Activated B cell treated with CpG ODN at 0.5 μM for 24 hours (primary cell): ENCODE measurements at places on chromosomes 16 and 17.

DNA sequence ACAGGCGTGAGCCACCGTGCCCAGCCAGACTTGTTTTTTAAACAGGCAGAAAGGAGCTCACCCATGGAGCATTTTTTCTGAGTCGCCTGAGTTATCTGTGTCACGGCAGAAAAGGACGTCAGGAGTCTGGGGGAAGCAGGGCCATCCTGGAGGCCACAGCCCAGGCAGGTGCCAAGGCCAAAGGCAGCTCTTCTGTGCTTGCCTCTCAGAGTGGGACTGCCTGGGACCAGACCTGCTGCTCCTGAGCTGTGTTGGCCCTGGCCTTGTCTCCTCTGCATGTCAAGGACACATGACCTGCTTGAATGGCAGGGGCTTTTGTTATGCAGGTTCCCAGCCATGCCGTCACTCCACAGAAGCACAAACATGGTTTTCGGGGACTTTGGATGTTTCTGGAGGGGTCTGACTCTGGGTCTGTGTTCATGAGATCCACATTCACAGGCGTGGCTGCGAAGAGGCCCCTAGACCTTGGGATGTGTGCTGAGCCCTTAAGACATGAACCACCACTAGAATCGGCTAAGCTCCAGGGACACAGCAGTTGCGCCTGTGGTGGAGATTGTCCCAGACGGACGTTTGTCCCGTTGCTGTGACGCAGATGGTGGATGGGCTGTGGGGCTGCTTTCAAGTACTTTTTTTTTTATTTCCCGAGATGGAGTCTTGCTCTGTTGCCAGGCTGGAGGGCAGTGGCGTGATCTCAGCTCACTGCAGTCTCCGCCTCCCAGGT is 33.8 kb downstream of the FOXK2 start:
- no peak for DNase-seq

GRCh38 chr16:86566601-86566965 is at the start of gene FOXC2:
Gene FOXC2, plus strand, starts transcription at chr16:86566829. Its CDS starts 507 bp downstream, at chr16:86567336.
- no peak for DNase-seq

DNA sequence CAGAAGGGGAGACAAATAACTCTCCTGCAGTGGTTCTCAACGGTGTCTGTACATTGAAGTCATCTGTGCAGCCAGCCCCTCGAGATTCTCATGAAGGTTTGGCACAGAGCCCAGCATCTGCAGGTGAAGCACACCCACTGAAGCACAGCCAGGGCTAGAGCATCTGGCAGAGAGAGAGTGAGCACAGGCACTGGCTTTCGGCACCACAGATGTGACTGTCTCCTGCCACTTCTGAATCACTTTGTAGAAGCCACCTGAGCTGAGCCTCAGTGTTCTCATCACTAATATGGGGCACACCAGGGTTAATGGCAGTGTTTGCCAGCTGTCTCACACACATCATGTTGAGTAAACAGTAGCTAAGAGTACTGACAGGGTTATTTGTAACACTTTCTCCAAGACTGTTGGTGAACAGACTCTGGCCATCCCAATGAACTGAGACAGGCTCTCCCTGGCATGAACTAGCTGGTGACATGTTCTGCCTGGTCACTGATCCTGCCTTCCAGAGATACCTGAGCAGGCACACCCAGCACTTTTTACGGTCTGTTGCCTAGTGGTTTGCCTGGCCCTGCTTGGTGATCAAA is 10.9 kb downstream of the HSPB9 start:
- DNase-seq: peak; percentile 38

DNA sequence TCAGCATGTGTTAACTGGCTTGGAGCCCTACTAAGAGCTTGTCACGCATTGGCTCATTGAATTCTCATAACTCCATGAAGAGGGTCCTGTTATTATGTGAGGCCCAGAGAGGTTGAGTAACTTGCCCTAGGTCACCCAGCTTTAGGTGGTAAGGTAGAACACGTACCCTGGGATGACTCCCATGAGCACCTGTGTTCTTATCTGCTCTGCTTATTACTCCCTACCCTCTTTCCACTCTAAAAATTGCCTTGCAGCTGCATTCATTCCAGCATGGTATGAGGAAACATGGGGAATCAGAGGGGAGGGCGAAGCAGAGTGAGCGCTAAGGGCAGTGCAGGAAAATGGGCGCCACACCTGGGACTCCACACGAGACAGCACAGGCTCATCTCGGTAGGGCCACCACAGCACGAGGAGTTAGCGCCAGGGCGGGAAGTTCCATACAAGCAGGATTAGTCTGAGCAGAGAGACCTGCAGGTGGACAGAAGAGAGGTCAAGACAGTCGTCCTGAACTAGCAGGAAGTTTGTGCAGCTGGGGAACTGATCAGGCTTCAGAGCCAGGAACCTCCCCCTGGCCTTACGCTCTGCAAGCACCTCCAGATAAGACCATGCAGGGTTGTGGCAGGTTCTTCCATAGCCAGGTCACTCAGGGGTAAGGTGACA is 10.1 kb downstream of the COPZ2 start:
- no peak for DNase-seq

- DNase-seq: no peak
These were observed 122.9 kb downstream of the SDK2 start for GRCh38 chr17:73521376-73521775.

DNA sequence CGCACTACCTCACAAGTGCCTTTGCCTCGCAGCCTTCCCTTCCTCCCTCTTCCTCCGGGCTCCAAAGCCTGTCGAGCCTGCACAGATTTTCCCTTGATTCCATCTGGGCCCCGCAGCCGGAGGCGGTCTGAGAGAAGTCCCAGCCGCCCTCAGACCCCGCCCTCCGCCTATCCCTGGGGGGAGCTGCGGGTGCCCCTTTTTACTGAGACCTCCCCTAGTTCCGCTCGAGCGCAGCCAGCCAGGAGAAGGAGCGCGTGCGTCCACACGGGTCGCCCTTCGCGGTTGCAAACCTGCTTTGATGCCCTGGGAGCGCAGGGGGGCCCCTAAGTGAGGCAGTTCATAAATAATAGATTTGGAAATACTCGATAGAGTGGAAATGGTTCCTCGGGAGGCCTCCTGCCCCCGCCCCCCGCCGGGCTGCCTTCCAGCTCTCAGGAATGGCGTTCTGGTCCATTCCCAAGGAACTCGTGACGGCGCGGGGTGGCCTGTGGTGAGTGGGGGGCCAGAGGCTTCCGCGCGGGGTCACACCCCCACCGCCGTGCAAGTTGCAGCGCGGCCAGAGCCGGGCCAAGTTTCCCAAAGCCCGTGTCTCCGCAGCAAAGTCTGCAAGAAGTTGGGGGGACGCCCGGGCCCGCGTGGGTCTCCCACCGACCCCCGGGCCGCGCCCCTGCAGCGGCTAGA is 610 bp downstream of the C16orf74 start:
- peak; percentile 68 for DNase-seq

- DNase-seq: no peak
These were observed 256.6 kb downstream of the UTP18 start for GRCh38 chr17:51516924-51517323.

GRCh38 chr17:12328204-12328603 is 307.5 kb downstream of the MAP2K4 start:
- no peak for DNase-seq

DNA sequence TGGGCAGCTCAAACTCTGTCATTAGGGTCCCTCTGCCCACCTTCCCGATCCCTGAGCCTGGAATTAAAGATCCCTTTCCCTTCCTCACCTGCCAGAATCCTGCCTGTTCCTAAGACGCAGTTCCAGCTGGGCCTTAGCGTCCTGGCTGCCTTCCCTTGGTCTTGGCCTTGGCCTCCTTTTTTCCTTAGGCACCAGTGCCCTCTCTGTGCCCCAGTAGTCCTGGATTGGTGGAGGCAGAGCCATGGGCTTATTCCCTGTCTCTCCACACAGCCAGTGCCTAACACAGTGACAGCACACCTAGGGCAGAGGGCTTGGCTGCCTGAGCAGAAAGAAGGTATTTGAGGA is 3.5 kb downstream of the TMEM132E start:
- DNase-seq: no peak

DNA sequence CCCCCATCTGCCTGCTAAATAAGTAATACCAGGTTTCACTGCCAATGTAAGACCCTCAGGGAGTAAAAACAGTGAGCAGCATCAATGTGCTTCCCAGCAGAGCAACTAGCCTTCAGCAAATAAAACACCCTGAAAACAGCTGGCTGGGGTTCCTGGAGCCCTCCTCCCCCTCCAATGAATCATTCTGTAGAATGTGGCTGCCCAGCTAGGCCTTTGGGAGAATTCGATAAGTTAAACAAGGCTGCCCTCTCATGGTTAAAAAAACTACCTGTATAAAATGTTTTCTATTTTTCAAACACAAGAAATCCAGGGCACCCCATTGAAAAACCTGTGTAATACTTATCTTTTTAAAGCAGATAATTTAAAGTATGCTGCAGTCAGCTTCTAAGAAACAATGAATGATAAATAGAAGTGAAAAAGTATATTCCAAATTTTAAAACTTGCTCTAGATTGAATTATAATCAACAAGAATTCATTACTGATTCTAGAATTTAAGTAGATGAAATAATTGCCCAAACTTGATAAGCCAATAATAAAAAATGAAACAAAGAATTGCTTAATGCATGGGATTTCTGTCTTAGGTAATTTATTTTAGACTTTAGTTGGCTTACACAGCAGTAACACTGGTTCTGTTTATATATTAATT is 9.4 kb upstream of the TOM1L1 start:
- DNase-seq: no peak

GRCh38 chr16:4120176-4120575 is 3.9 kb upstream of the ADCY9 start:
- no peak for DNase-seq

DNA sequence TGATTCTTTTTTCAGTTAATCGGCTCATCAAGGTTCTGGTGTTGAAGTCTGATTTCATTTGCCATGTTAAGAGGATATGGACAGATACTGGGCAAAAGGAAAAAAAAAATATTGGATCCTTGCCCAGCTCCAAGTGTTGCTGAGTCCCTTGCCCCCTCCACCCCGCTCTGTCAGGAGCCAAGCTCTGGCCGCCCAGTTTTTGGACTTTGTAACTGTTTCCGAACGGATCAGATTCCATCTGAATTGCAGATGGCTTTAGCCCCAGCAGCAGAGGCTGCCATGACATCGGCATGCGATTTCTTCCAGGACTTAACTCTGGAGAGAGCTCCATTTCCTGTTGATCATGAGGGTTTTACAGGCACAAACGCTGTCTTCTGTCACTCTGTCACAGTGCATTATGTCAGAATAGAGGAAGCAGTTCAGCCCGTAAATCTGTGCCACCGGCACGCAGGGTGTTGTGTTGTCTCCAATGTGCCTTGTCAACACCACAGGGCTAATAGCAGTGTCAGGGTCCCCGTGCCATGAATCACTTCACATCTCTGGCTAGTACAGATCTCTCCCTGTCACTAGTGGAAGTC is 615.6 kb downstream of the MAF start:
- no peak for DNase-seq

- no peak for DNase-seq
These were observed 224.9 kb downstream of the GSG1L start for GRCh38 chr16:27838536-27839175.

- DNase-seq: no peak
These were observed 40.6 kb upstream of the CACNG4 start for GRCh38 chr17:66923886-66924285.

GRCh38 chr17:39926588-39927100 is 757 bp downstream of the ORMDL3 start:
- DNase-seq: peak; percentile 32

GRCh38 chr17:53574038-53574437 is 248.7 kb upstream of the KIF2B start:
- DNase-seq: no peak

DNA sequence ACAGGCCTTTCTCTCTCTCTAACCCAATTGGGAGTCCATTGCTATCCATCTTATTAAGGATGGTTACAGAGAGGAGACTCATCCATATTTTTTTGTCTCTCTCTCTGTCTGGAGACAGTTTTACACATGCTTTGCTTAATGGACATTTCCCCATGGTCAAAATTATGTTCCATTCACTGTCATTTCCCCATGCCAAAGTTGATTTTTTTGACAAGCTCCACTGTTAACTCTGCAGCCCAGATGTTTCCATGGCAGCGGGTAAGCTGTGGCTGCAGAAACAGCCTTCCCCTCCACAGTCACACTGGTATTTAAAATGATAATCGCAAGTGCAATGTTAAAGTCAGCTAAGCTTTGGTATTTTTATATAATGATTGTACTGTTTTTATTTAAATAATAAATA is 63.9 kb upstream of the HLF start:
- no peak for DNase-seq

DNA sequence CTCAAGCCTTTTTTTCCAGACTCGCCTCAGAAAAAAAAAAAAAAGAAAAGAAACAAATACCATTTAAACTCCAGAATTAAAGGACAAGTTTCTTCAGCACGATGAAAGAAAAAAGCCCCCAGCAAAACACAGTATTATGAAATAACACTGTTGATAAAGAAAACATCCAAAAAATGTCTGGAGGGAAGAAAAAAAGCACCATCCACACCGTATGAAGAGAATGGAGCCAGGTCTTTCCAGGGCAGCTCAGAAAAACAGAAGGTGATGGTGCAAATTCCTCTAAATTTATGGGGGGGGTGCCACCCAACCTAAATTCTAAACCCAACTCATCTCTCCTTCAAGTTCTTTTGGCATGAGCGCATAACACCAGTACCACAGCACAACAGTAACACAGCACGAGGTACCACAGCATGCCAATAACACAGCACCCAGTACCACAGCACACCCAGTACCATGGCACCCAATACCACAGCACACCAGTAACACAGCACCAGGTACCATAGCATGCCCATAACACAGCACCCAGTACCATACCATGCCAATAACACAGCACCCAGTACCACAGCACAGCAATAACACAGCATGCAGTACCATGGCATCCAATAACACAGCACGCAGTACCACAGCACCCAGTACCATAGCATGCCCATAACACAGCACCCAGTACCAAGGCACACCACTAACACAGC is 19.0 kb downstream of the AXIN1 start:
- no peak for DNase-seq

DNA sequence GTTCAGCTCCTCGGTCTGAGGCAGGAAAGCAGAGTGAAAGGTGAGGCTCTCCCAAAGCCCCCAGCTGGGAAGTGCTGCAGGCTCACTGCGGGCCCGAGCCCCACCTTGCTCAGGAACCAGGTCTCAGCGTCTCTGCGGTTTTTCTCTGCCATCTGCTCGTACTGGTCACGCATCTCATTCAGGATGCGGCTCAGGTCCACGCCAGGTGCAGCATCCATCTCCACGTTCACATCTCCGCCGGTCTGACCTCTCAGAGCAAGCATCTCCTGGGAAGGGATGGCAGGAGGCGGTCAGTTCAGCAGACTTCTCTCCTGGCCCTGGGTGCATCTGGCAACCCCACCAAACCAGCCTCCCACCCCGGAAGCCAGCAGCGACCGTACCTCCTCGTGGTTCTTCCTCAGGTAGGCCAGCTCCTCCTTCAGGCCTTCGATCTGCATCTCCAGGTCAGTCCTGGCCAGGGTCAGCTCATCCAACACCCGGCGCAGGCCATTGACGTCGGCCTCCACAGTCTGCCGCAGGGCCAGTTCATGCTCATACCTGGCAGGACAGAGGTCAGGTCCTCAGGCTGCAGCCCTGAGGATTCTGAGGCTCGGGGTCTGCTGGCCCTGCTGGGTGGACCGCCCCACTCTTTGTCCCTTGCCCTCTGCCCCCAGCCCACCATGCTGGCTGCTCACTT is 1.5 kb downstream of the KRT16 start:
- no peak for DNase-seq

DNA sequence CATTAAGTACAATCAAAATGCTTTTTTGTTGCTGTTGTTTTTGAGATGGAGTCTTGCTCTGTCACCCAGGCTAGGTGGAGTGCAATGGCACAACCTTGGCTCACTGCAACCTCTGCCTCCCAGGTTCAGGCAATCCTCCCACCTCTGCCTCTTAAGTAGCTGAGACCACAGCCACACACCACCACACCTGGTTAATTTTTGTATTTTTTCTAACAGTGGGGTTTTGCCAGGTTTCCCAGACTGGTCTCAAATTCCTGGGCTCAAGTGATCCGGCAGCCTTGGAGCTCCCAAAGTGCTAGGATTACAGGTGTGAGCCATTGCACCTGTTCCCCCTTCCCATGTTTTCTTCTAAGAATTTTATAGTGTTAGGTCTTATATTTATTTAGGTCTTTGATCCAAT is 4.9 kb upstream of the ABAT start:
- DNase-seq: no peak
